ENCODE measurements at places on chromosomes 4 and X.

- no peak for DNase-seq
Measured at GRCh38 chr4:156870131-156870530, 101.5 kb downstream of the PDGFC start.

DNA sequence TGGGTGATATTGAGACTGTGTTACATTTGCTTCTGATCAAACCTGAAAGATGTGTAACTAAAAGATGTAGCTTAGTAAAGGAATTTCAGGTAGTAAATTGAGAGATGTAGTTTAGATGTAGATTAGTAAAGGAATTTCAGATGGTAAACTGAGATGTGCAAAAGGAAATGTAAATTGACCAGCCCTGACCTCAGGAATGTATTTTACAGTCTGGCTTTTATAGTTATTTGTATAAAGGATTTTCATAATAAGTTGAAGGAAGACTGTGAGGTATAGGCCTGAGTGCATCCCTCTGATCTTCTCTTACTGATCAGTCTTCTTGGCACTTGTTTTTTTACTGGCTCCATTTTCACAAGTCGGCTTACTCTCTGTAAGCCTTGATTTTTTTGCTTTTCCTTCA, 3.2 kb downstream of the KLHL2 start:
- DNase-seq: no peak

- peak; percentile 77 for DNase-seq
Measured at GRCh38 chr4:110049951-110050925, 137.6 kb downstream of the EGF start.

GRCh38 chr4:79823148-79823763, 249.8 kb downstream of the ANTXR2 start:
- DNase-seq: no peak

DNA sequence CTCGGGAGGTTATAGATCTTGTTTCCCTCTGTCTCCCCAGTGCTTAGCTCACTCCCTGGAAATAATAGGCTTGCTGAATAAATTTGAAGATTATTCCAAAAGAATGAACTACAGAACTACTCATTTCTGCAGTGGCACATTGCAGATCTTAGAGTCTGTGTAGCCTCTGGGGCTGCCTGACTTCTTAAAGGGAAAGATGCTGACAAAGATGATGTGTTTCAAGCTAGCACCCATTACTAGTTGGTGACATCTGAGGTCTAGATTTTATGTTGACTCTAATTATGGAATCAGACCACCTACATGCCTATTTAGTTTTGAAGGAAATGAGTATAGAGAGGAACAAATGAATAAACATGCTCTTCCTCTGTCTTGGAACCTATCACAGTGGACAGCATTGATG, 123.7 kb upstream of the KCNIP4 start:
- DNase-seq: no peak

DNA sequence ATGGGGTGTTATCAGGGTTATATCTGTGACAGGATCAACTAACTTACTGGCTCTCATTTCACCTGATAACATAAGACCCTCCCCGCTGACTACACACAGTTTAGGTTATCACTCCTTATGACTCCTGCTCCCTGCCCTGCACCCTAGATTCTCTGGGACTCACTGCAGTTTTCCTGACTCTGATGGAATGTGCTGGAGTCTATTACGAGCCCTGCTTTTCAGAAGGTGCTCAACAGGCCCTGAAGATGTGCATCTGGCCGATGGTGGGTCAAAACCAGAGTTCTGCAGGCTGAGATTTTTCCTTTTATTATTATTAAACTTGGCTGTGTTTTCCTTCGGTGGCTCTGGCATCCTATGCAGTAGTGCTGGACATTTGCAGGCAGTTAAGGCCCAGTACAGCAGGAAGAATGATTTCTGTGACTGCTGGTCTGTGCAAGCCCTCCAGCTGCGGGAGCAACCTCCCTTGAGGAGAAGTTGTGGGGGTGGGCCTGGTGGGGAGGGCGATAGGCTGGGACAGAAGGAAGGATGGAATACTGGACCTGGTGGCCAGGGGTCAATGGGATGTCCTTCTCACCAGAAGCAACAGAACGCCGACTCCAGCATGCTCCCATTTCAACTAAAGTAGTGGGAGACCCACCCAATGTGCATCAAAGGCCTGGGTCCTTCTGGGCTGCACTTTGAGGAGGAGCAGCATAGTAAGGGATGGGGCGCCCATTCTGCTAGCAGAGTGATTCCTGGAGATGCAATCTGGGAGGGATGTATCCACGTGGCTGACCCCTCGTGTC, 11.0 kb downstream of the SOD3 start:
- DNase-seq: no peak

All from midbrain (tissue), 1 donor.